Left ventricle myocardium superior (tissue), 1 donor: ENCODE measurements at places on chromosomes 2 and 18.
A peak's percentile ranks its signal among the peaks of the same experiment; 100 is the strongest.

- no peak for DNase-seq
Observed at GRCh38 chr2:179272406-179273192, 8.0 kb upstream of the SESTD1 start.

DNA sequence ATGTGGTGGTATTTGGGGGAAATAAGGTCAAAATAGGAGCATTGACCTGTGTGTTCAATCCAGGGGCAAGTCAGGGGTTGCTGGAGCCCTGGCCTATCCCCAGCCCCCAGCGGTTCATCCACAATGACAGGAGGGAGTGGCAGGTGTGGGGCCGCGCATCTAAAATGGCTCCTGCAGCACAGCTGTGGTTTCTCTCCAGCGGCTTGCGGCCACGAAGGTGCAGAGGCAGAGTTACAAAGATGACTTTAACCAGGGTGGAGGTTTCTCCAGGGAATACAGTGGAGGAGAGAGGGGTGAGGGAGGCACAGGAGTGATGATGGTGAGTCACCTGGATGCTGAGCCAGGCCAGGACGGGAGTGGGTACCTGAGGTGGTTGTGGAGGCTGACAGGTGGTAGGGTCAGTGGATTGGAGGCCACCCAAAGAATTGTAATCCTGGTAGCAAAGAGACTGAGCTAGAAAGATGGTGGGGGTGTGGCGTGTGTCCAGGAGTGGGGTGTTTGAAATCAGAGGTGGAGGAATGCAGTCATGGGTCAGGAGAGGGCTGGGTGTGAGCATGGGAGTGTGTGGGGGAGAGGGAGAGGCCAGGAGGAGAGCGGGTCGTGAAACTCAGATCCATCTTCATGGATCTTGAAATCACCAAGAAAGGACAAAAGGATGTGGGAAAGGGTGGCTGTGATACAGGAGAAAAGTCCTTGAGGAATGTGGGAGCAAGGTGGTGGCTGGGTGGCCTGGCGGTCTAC, 83.2 kb downstream of the CTIF start:
- no peak for DNase-seq

- no peak for DNase-seq
Observed at GRCh38 chr2:61943251-61943650, 37.8 kb downstream of the COMMD1 start.

GRCh38 chr18:24130494-24130893, 8.4 kb upstream of the CABYR start:
- DNase-seq, result no peak

- DNase-seq, result no peak
Observed at GRCh38 chr2:76341439-76341838, 630.7 kb upstream of the GCFC2 start.

DNA sequence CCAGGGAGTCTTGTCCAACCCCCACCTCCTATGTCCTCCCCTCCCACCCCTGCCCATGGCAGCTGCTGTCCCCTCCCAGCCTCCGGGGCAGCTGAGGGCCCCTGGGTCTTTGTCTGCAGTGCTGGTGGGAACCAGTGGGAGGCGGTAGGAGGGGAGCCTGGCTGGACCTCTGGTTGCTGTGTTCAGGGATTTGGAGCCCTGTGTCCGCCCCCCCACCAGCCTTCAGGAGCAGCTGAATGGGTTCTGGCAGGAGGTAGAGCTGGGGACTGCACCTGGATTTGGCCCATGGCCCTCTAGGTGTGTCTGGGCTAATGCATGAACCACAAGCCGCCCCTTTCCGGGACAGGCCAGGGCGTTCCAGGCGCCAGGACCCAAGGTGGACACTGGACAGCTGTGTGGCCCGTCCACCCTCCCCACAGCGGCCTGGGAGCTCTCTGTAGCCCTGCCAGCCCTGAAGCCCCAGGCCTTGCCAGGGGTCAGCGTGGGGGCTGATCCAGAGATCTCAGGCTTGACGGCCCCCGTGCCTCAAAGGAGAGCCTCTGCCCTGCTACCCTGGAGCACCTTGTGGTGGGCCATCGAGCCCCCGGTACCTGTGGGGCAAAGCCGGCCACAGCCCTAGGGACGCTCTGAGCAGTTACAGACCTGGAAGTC, 25.4 kb downstream of the GPC1 start:
- DNase-seq, result peak; percentile 18

DNA sequence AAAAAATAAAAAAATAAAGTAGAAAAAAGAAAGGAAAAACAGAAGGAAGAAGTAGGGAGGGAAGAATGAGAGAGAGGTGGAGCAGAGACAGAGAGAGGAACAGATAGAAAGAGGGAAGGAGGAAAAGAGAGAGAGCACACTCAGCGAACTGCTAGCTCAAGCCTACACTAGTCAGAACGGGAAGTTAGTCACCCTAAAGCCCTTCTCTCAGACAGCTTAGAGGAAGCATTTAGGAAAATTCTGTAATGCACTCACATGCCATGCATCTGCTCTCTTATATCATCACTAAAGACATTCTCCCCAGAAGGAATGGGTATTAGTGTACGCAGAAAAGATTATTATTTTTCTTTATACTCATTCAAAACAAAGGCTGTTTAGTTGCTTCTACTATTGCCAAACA, 68.1 kb upstream of the SULT1C3 start:
- DNase-seq, result no peak

GRCh38 chr2:205752924-205753323, 70.6 kb downstream of the NRP2 start:
- no peak for DNase-seq

DNA sequence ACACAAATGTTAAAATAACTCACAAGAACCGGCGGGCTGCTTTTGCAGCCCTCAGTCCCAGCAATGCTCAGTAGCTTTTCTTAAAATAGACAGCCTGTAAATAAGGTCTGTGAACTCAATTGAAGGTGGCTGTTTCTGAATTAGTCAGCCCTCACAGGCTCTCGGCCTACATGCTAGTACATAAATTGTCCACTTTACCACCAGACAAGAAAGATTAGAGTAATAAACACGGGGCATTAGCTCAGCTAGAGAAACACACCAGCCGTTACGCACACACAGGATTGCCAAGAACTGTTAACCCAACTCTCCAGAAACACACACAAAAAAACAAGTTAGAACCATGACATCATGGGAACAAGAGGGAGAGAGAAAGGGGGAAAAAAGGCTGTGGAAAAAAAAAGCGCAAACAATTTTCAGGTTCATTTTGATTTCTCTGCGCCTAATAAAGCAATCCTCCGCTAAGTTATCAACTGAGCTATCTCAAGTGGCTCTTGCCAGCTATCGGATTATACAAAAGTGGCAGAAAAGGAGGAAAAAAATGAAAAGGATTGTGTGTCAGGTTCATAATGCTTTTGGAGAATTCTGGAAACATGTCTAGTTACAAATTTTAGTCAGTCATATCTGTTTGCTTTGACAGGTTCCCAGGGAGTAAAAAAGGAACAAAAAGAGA, 89.1 kb downstream of the ZEB2 start:
- no peak for DNase-seq

DNA sequence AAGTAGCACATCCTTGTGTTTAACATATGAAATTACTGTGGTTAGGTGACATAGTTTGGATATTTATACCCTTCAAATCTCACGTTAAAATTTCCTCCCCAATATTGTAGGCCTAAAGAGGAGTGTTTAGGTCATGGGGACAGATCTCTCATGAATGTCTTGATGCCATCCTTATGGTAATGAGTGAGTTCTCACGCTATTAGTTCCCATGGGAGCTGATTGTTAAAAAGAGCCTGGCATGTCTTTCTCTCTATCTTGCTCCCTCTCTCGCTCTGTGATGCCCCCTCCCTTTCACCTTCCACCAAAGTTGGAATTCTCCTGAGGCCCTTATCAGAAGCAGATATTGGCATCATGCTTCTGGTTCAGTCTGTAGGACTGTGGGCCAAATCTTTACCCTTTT, 660.1 kb downstream of the ADCYAP1 start:
- no peak for DNase-seq

DNA sequence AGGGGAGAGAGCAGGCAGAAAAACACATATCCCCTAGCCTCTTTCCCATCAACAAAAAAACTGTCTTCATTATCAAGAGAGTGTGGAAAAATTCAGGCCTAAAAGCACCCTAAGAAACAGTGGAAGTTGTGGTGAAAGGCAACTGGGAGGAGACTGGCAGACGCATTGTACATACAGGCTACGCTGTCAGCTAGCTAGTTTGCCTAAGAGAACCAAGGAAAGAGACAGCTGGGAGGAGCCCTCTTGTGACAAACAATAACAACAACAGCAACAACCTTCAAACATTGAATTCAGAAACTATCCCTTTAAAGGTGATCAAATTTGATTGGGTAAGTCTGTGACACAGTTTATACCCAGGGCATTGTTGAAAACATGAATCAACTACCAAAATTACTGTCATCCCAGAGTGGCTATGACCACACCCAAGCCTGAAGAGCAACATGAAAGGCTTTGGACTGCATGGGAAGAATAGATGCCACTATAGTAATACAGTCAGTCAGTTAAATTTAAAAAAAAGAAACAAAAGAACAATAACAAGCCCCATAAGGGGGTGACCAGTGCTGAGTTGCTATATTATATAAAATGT, 88.9 kb upstream of the CRIM1 start:
- DNase-seq, result no peak

DNA sequence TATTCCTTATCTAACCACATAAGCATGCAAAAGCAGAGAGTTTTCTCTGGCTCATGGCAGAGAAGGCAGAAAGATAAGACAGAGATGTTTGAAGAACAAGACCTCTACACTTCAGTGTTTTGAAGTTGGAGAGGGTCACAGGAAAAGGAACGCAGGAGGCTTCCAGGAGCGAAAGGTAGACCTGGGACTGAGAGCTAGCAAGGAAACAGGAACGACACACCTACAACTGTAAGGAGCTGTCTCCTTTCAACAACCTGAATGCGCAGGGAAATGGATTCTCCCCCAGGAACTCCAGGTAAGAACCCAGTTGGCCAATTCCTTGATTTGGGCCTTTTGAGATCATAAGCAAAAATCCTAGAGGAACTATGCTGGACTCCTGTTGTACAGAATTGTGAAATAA, 746.6 kb upstream of the DDX18 start:
- DNase-seq, result no peak

DNA sequence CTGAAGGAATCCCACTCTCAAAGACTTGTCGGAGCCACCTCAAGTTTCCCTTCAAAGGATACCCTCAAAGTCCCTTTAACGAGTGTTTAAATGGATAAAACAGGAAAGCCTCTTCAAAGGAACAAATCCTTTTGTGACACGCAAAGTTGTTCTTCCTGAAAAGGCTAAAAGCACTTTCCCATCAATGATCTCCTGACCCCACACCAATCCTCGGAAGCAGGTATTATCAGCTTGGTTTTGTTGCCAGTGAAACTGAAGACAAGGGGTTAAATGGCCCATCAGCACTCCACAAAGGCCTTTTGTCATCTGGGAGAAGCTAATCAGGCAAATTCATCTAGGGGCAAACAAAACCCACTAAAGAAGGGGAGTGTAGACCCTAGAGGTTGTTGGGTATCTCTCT, 418.0 kb upstream of the ID2 start:
- no peak for DNase-seq

DNA sequence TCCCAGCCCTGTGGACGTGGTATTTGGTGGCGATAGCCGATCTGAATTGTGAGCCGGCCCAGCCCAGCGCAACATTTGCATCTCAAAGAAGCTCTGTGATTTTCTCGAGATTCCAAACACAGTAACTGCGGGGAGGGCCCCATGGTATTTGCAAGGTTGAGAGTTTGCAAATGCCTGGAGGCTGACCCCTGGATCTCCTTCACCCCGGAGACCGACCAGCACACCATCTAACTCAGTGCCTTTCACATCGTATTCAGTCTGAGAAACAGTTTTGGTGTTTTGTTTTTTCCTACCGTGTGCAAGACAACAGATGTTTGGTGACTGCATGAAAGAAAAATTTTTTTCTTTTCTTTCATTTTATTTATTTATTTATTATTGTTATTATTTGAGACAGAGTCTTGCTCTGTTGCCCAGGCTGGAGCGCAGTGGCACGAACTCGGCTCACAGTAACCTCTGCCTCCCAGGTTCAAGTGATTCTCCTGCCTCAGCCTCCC, 40.3 kb downstream of the MYCN start:
- no peak for DNase-seq

DNA sequence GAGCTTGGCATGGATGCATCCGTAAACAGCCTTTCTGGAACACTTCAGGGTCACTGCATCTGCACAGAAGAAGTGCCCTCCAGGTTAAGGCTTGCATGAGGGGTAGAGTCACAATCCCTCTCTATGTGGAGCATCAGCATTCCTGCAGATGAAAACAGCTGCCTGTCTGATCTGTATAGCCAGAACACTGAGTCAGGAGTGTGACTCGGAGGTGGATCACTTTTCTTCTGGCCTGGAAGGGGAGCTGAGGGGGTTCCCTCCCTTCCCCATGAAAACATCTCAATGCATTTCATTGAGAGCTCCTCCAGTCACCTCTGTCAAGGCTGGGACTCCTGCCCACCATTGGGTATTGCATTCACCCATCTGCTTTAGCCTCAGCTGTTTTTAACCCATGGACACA, 72.5 kb upstream of the SERPINE2 start:
- DNase-seq, result no peak

DNA sequence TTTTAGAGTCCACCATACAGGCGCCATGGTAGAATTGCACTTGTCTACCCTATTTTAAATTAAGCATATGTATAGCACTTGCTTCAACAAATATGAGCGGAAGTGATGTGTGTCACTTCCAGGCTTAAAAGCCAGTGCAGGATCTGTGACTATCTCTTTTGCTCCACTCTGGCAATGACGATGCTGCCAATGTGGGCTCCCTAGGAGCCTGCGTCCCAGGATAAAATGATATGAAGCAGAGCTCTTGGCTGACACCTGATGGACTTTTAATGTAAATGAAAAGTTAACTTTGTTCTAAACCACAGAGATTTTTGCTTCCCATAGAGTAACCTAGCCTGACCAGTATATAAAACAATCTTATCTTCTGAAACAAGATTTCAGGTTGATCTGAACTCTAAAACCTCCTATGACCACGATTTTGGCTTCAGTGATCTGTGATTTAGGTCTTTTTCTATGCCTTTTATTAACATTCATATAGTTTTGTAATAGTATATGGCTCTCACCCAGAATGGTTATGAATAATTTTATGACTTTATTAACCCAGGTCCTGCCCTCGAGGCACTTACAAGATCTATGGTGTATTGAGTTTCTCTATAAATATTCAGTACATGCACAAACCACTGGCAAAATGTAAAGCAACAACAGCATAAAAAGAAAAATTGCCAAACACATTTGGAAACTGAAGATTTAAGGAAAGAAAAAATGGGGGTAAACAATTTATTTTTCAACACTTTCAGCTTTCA, 422.5 kb upstream of the PIK3C3 start:
- DNase-seq, result no peak

- no peak for DNase-seq
Observed at GRCh38 chr18:43875511-43875910, 598.2 kb upstream of the SYT4 start.

DNA sequence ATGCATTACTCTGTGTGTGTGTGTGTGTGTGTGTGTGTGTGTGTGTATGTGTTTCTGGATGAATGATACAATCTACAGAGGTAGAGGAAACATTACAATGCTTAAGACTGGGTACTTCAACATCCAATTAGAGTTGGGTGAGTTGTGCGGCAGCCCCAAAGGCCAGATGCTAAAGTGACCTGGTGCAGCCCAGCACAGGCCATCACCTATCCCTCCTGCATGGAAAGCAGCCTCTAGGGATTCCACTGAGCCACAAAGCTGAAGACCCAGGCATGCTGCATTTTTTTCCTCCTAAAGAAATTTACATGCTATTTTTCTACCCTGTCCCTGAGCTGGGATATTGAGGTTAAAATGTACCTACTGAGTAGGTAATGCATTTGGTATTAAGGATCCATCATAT, 79.1 kb upstream of the ETAA1 start:
- DNase-seq, result no peak
